Globus pallidus (tissue), 1 donor: ENCODE measurements at places on chromosomes 5 and 9.

DNA sequence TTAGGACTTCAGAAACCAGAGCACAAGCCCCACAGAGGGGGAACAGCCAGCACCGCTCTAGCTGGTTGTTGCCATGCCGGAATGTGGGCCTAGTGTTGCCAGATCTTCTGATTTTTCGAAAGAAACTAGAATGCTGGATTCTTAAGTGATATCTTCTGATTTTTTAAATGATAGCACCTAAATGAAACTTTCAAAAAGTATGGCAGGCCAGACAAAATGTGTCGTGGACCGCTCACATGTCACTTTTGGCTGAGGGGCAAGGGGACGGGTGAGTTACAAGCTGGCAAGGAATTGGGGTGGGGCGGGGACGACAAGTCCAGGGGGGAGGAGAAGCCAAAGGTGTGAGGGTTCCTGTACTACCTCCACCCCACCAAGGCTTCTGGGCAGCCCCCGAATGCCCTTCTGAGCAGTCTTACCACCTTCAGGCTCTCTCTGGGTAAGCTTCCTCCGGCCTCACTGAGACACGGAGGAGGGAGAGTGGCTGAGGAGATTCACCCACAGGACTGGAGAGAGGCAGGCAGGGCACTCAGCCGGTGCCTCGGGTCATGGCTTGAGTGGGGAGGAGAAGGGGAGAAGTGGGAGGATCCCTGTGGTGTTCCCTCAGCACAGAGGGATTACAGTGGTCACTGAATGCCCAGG lies 10.3 kb downstream of the B4GALT7 start:
- DNase-seq, result no peak

DNA sequence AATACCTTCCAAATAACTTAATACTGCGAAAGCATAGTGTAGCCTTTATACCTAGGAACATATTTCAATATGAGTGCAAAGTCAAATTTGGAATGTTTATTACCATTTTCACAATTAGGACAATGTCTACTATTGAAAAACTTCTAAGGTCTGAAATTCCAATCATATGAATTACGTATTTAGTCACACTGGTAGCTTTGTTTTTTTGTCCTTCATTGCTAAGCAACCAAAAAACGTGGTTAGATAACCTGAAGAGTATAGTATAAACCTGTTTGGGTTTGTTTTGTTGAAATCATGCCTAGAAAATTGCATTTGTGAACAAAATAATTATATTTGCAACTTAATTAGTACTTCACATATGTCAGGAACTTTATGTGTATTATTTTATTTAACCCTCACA lies 134.2 kb downstream of the FBXO4 start:
- no peak for DNase-seq

DNA sequence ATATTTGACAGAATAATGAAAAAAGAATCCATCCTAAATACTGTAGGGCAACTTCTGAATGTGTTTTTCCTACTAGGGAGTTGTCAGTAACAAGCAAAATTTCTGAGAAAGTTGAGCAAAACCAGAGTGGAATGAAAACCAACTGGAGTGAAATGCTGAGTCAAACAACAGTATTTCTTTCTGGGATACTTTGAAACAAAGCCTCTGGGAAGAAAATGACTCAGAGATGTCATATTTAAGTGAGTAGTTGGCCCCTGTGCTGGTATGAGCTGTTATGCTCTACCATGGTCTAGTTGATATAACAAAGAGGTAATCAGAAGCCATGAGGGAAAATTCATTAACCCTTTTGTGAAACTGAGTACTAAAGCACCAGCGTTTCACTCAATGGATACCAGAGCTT lies 372.1 kb upstream of the C9orf72 start:
- no peak for DNase-seq

DNA sequence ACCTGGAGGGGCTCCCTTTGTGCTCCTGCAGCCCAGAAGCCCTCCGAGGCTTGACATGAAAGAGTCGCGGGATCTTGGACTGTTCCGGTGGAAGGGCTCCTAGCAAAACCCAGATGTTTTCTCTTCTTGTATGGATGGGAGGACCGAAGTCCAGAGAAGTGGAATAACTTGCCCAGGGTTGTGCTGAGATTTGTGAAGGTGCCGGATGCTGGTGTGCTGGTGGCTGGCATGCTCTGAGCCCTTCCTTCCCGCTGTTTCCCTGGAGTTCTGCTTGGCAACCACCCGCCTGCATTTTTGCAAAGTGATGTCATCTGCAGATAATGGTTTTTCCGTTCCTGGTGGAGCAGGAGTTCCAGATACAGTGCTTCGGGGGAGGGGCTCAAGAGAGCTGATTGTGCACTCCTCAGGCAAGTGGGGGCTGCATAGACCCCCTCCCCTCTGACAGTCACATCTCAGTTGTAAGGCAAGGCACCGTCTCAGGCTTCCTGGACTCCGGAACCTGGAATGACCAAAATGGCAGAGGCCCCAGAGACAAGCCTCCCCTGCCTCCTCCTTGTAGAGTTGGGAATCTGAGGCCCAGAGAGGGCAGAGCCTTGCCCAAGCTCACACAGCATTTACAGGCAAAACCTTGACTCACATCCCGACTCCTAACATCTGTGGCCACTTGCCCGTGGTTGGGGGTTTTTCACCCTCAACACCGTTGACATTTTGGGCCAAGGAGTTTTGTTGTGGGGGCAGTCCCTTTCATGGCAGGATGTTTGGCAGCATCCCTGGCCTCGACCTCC lies 157.0 kb downstream of the RGS3 start:
- DNase-seq, result no peak

DNA sequence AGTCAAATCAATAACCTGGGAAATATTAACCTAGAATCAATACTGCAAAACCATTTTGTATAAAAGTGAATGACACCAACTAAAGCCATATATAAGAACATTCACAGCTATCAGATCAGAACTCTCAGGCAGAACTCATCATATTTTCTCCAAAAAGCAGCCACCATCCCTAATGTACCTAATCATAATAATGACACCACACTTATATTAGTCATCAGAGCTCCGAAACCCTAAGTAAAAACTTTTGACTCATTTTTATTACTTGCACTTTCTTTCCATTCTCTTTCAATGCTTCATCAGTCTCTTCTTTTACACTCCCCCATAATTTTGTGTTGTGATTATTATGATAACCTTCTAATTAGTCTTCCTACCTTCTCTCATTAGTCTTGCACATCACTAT lies 45.3 kb downstream of the INSL6 start:
- no peak for DNase-seq

GRCh38 chr5:28408186-28408585 lies 1369.8 kb upstream of the CDH9 start:
- no peak for DNase-seq

- no peak for DNase-seq
Measured at GRCh38 chr5:95903838-95904237, 57.8 kb downstream of the ELL2 start.

DNA sequence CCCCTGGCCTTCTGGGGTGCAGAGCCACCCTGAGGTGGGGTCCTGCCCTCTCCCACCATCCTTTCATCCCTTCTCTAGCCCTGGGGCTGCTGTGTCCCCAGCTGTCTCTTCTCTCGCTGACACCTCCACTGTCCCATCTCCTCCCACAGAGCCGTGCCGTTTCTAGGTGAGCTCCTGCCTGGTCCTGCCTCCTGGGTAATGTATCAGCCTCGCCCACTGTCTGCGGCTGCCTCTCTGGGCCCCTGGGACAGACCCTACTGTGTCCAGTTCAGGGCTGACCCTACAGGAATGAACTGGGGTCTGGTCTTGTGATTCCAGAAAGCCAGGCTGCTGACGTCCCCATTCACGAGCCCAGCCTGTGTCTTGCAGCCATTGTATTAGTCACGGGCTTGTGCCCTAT lies 4.1 kb downstream of the PAEP start:
- DNase-seq, result no peak

DNA sequence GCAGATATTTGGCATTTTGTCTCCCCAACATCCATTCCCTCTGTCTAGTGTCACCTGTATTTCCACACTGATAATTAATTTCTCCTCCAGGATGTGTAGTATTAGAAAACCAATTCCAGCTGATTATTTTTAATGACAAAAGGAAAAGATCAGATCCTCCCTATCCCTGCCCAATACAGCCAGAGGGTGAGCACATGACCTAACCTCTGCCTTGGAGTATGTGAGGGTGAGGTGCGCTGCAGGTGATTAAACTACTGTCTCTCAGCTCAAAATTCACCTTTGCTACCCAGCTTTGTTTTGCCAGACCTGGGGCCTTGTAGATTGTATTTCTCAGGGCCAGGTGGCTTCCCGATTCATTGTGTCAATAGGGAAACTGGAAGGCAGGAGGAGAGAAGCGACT lies 402.1 kb downstream of the PRELID2 start:
- DNase-seq, result no peak

GRCh38 chr5:6873359-6873758 lies 160.1 kb downstream of the TENT4A start:
- no peak for DNase-seq

DNA sequence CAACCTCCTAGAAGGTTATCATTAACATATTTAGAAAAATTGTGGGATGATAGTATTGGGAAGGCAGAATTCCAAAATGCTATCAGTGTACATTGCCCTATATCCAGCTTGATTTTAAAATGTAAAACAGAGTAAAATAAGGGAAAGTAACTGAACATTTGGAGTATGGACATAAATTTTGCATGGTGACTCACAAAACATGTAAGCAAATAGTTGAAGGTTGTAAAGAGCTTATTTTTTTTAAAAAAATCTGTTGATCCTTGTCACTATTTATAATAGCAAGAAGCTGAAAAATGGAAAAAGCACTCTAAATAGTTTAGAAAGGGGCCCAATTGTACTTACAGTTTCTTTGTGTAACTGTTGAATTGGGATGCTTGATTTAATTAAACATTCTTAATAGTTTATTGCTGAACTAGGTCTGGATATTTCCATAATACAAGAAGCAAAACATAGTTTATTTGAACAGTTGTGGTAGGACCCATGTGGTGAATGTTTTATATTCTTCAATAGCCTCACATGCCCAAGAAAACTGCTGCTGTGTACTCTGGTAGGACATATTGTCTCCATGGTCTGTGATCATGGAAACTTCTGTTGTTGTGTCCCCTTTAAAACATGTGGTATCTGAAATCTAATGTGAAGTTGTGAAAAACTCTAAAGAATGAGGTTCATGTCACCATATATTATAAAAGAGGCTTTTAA lies 82.4 kb downstream of the NNT start:
- DNase-seq, result no peak

- no peak for DNase-seq
Measured at GRCh38 chr5:31383734-31384133, 148.2 kb downstream of the DROSHA start.

- DNase-seq, result no peak
Measured at GRCh38 chr5:14204011-14204670, 61.0 kb downstream of the TRIO start.

DNA sequence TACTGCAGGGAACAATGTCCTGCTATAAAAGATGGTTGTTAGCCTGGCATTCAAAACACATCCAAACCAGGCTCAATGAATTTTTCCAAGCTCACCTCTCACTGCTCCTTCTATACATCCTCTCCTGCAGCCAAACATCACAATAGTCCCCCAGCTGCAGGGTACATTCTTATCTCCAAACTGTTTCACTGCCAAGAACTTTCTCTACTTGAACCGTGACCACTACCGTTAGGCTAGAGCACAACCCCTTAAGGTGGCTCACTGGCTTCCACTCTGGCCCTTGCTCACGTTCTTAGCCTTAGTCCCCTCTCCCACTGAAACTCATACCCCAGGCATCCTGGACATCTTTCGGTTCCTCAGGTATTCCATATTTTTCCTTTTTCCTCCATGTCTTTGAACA lies 29.0 kb upstream of the ANXA6 start:
- DNase-seq, result no peak

DNA sequence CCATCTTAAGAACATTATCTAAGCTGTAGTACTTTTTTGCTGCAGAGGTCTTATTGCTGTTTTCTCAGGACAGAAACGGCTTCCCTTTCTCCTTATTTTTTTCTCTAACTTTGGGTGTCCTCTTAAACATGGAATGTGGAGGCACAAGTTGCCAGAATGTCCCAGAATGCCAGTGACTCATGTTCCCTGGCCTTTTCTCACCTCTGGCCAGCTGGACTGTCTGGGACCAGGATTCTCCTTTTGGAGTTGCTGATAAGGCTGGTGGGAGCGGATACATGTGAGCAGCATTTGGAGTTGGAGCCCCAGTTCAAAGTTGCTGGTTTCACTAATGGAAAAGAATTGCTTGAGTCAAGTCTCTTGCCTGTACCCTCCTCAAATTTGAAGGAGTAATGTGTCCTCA lies 112.8 kb downstream of the ARHGAP26 start:
- DNase-seq, result no peak

DNA sequence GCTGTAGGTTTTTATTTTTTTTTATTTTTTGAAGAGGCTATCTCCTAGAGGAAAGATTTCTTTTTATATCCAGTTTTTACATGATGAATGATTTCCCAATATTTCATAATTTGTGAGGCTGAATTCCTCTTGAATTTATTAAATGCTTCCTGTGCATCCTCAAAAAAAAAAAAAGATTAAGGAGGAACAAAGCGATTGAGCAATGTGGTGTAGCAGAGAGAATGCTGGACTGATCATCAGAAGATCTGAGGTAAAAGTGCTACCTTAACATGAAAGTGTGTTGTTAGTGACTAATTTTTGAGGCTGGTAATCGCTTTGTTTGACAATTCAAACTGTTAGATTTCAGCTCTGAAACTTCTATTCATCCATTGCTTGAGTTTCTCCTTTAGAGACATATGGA lies 125.1 kb downstream of the ESM1 start:
- DNase-seq, result no peak

DNA sequence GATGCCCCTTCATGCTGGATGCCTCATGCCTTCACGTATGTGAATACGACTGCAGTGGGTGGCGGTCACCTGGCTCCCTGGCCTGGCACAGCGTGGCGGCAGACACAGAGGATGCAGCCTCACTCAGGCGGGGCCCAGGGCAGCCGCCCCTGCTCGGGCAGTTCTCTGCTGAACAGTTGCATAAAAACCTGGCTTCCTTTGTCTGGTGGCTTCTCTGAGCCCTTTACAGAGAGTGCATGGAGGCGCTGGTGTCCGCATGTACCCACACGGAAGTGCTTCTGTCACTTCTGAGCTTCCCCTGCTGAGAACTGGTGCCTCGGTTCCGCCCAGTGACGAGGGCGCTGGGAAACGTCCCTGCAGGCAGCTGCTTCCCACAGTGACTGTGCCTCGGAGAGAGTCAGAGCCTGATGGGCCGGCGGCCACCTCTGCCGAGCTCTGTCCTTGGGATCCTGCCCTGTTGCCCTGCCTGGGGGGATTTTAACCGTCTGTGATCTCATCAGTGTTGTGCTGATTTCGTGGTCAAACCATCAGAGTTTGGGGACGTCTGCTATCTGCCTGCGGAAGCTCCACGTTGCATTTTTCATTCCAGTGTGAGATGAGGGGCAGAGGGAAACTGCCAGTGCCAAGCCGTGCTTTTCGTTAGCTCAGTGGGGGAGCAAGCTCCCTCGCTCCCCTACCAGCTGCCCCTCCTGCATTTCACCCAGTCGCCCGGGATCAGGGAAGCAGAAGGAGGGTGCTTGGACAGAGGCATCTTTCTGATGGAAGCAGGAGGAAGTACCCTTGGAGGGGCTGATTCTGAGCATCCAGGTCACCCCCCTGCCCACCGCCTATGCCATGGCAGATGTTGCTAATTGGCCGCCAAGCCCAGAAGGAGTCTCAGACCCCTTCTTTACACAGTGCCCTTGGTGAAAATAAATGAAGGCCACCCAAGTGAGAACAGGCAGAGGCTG lies 153.0 kb upstream of the COL5A1 start:
- no peak for DNase-seq
